ENCODE measurements at places on chromosomes 2 and 18. TPM values are rescaled to one million over a fixed set of nuclear protein-coding genes. Genes with fewer than 3 reads are reported as not detected.

- DNase-seq: no peak
- no peaks in the 10 kb centered on the region for H3K27me3 ChIP-seq
- H3K27ac ChIP-seq: no peak overlapping the region
- H3K36me3 ChIP-seq: peaks cover 22% of the 10 kb centered on the region
- H3K4me3 ChIP-seq: no peak overlapping the region
- H3K4me1 ChIP-seq: no peaks in the 10 kb centered on the region
These were observed 19.4 kb downstream of the DDX18 start for GRCh38 chr2:117833911-117834310.

DNA sequence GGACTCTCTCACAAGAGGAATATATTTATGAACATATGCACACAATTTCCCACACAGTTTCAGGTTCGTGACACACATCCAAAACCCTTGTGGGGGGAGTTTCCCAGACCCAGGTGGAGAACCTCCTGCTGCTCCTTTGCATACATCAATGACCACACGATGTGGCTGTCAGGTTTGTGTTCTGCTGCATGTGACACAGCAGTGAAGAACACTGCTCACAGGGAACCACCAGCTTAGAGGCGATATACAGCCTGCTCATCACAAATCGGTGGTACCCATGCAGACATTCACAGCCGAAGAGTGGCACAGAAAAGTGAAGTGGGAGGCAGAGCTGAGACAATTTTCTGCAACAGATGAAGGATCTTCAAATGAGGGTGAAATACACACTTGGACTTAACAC, 175.6 kb upstream of the ZFP36L2 start:
- no peak overlapping the region for H3K4me3 ChIP-seq
- no peaks in the 10 kb centered on the region for H3K4me1 ChIP-seq
- no peak for DNase-seq
- peaks cover 7% of the 10 kb centered on the region for H3K36me3 ChIP-seq

The SERPINB4 gene
- 0.40 TPM for total RNA-seq

- DNase-seq: no peak
- no peak overlapping the region for H3K27ac ChIP-seq
- H3K4me1 ChIP-seq: no peaks in the 10 kb centered on the region
- no peak overlapping the region for H3K4me3 ChIP-seq
- peaks cover 6% of the 10 kb centered on the region for H3K27me3 ChIP-seq
These were observed 73.9 kb upstream of the MC2R start for GRCh38 chr18:13989199-13989598.

The CACNB4 gene
- not detected for total RNA-seq

GRCh38 chr2:150710041-150710440, 222.6 kb upstream of the RND3 start:
- no peak for DNase-seq
- H3K4me3 ChIP-seq: no peak overlapping the region

The DPYSL5 gene
- not detected for total RNA-seq

GRCh38 chr2:11876889-11877288, 130.5 kb downstream of the LPIN1 start:
- no peaks in the 10 kb centered on the region for H3K4me1 ChIP-seq
- H3K27me3 ChIP-seq: no peaks in the 10 kb centered on the region
- H3K27ac ChIP-seq: no peak overlapping the region
- H3K4me3 ChIP-seq: no peak overlapping the region

- H3K4me1 ChIP-seq: no peaks in the 10 kb centered on the region
- no peak for DNase-seq
- H3K4me3 ChIP-seq: no peak overlapping the region
- no peaks in the 10 kb centered on the region for H3K27me3 ChIP-seq
- H3K36me3 ChIP-seq: no peaks in the 10 kb centered on the region
- no peak overlapping the region for H3K27ac ChIP-seq
These were observed 149.1 kb upstream of the CELF4 start for GRCh38 chr18:37714691-37715090.

DNA sequence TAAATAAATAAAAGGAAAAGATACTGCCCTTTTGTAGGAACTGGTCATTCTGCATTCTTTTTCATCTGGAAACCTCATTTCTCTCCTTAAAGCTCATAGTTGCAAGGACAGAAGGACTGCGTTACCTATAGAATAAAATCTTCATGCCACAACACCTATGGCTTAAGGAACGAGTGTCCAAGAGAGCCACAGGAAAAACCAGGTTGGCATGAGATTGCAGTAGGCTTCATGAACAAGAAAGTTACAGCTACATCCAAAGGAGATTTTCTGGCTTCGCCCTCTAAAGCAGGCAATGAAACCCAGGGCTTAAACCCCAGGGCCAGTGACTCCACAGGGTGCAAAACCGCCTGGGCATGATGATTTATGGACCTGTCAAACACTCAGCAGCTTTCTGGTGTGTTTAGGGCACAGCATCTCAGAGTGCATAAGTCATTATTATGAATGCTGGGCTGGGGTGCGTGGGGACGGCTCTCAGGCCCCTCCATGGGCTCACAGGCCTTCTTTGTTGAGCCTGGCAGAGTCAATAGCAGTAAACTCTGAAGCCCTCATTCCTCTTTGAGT, 30.7 kb upstream of the PIEZO2 start:
- H3K36me3 ChIP-seq: no peaks in the 10 kb centered on the region
- H3K27ac ChIP-seq: no peak overlapping the region
- no peak overlapping the region for H3K4me3 ChIP-seq
- DNase-seq: no peak
- peaks cover 53% of the 10 kb centered on the region for H3K27me3 ChIP-seq

GRCh38 chr2:136424112-136424511, 306.2 kb upstream of the CXCR4 start:
- no peaks in the 10 kb centered on the region for H3K36me3 ChIP-seq
- H3K27ac ChIP-seq: no peak overlapping the region
- no peak for DNase-seq
- H3K4me1 ChIP-seq: peaks cover 9% of the 10 kb centered on the region
- peaks cover 69% of the 10 kb centered on the region for H3K27me3 ChIP-seq

GRCh38 chr2:221747289-221747972, 175.3 kb upstream of the EPHA4 start:
- no peak for DNase-seq

DNA sequence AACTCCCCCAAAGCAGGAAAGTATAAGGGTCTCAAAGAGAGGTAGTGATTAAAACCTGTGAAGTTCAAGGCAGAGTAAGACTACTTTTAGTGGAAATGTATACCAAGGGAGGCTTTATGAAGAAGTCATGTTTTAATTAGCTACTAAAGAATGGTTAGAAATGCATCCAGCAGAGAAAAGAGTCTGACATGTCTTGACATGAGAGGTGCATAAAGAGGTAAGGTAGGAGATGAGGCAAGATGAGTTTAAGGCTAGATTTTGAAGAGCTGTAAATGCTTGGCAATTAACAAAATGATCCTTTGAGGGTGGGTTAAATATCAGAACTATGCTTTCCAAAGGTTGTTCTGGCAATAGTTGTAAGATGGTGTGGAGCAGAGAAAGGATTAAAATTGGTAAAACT, 88.7 kb upstream of the WDSUB1 start:
- H3K4me1 ChIP-seq: no peaks in the 10 kb centered on the region
- DNase-seq: no peak
- no peak overlapping the region for H3K4me3 ChIP-seq
- no peak overlapping the region for H3K27ac ChIP-seq
- no peaks in the 10 kb centered on the region for H3K27me3 ChIP-seq

DNA sequence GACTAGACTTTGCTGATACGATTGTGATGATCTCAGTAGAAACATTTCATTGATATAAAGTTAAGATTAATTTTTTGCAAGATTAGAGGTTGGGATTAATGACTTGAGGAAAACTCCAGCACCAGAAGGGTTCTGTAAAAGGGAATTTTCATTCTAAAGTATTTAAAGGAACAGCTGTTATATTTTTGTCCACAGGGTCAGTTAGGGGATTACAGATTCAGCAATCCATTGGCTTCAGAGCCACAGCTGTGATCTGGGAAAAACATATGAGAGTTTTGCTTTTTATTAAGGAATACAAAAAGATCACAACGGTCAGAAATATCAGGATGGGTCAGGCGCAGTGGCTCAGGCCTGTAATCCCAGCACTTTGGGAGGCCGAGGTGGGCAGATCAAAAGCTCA, 19.6 kb upstream of the REV1 start:
- H3K27ac ChIP-seq: no peak overlapping the region
- no peaks in the 10 kb centered on the region for H3K36me3 ChIP-seq
- no peaks in the 10 kb centered on the region for H3K27me3 ChIP-seq
- DNase-seq: no peak

DNA sequence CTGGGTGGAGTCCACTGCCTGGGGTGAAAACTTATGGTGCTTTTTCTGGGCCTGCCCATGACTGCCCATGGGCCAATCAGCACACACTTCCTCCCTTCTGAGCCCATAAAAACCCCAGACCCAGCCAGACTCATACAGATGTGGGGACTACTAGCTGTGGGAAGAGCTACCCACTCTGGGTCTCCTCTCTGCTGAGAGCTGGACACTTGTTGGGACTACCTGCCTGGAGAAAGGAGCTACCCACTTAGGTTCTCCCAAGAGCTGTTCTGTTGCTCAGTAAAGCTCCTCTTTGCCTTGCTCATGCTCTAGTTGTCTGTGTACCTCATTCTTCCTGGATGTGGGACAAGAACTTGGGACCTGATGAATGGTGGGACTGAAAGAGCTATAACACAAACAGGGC, 119.6 kb upstream of the SLC38A11 start:
- no peak for DNase-seq
- H3K4me1 ChIP-seq: no peaks in the 10 kb centered on the region
- no peak overlapping the region for H3K27ac ChIP-seq
- no peaks in the 10 kb centered on the region for H3K36me3 ChIP-seq
- no peaks in the 10 kb centered on the region for H3K27me3 ChIP-seq
- no peak overlapping the region for H3K4me3 ChIP-seq

The TSPYL6 gene
- total RNA-seq: not detected

The VIT gene
- not detected for total RNA-seq

- no peaks in the 10 kb centered on the region for H3K4me1 ChIP-seq
- peak; percentile 19 for DNase-seq
- H3K4me3 ChIP-seq: no peak overlapping the region
These were observed 84.9 kb downstream of the SOX11 start for GRCh38 chr2:5777131-5777535.

- peak; percentile 26 for DNase-seq
- no peaks in the 10 kb centered on the region for H3K4me1 ChIP-seq
- no peaks in the 10 kb centered on the region for H3K36me3 ChIP-seq
- no peak overlapping the region for H3K27ac ChIP-seq
- H3K27me3 ChIP-seq: no peaks in the 10 kb centered on the region
These were observed 100.0 kb upstream of the CDCA7 start for GRCh38 chr2:173254659-173255058.

The DQX1 gene
- 0.63 TPM for total RNA-seq

The PDCD1 gene
- not detected for total RNA-seq

The C2orf76 gene
- total RNA-seq: 10.2 TPM

DNA sequence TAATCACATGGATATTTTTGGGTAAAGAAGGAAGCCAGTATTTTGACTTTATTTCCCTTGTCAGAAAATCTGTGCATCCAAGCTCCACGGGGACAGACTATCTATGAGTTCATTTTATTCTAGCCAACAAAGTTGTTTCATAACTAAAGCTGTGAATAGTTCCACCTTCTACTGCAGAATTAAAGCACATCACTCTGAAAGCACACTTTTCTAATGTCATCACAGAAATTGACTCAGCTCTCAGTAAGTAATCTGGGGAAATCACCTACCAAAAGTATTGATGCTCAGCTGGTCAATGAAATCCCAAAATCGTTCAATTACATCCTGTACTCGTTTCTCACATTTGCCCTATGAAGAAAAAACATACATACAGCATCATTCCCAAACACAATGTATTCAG, 19.1 kb downstream of the IAH1 start:
- peaks cover 19% of the 10 kb centered on the region for H3K4me1 ChIP-seq
- no peak overlapping the region for H3K27ac ChIP-seq
- no peaks in the 10 kb centered on the region for H3K27me3 ChIP-seq
- no peak for DNase-seq
- no peak overlapping the region for H3K4me3 ChIP-seq

GRCh38 chr2:164746713-164747112, 94.9 kb downstream of the COBLL1 start:
- no peaks in the 10 kb centered on the region for H3K4me1 ChIP-seq
- no peaks in the 10 kb centered on the region for H3K27me3 ChIP-seq
- no peak for DNase-seq
- H3K4me3 ChIP-seq: no peak overlapping the region
- no peak overlapping the region for H3K27ac ChIP-seq

DNA sequence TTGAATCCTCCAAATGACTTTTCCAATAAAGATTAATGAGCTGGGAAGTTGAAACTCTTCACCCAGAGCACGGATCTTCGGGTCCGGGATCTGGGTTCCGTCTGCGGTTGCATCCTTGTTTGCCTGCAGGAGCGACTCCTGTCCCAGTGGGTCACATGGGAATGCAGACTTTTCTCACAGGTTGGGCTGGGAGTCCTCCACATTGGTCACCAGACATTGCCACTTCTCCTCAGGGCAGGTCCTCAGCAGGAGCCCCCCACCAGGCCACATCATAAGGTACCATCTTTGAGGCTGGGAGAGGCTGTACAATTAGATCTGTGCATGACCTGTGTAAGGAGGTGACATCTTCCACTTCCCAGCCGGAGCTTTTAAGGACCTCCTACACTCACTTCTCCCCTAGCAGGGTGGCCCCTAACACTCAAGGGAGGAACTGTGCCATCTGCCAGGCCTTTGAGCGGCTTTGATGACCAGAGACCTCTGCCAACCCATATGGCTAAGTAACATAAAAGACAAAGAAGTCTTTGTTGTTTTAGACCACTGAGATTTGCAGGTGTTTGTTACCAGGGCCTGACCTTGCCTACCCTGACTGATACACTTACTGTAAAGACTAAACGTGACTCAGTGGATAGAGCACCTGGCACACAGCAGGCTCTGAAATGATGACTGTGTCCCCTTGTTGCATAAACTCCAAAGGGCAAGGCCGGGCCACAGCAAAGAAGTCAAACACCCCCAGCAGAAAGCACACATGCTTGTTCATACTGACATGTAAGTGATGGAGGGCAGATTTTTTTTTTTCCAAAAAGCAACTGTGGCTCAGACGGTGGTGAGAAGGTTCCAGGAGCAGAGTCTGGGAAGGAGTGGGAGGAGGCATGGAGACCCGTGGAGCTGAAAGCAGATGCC, 7.9 kb upstream of the TEX51 start:
- peaks cover 53% of the 10 kb centered on the region for H3K27me3 ChIP-seq
- H3K36me3 ChIP-seq: no peaks in the 10 kb centered on the region
- no peak overlapping the region for H3K27ac ChIP-seq
- no peak overlapping the region for H3K4me3 ChIP-seq
- no peaks in the 10 kb centered on the region for H3K4me1 ChIP-seq

GRCh38 chr2:21183726-21184125, 60.0 kb downstream of the TDRD15 start:
- no peaks in the 10 kb centered on the region for H3K27me3 ChIP-seq
- no peaks in the 10 kb centered on the region for H3K4me1 ChIP-seq
- H3K27ac ChIP-seq: no peak overlapping the region
- no peak for DNase-seq
- no peaks in the 10 kb centered on the region for H3K36me3 ChIP-seq

GRCh38 chr2:13021470-13021957, 304.8 kb downstream of the TRIB2 start:
- H3K4me3 ChIP-seq: no peak overlapping the region
- no peak overlapping the region for H3K27ac ChIP-seq
- H3K36me3 ChIP-seq: no peaks in the 10 kb centered on the region
- H3K4me1 ChIP-seq: no peaks in the 10 kb centered on the region
- 0 out of 2 replicates have a peak, but pooled peaks cover 15% of the 10 kb centered on the region for H3K27me3 ChIP-seq
- no peak for DNase-seq

All from PC-3 (cell line).